ELR (cell line): ENCODE measurements at places on chromosomes 5 and 9.

- DNase-seq, result no peak
Measured at GRCh38 chr5:167050568-167051401, 1240.7 kb upstream of the WWC1 start.

DNA sequence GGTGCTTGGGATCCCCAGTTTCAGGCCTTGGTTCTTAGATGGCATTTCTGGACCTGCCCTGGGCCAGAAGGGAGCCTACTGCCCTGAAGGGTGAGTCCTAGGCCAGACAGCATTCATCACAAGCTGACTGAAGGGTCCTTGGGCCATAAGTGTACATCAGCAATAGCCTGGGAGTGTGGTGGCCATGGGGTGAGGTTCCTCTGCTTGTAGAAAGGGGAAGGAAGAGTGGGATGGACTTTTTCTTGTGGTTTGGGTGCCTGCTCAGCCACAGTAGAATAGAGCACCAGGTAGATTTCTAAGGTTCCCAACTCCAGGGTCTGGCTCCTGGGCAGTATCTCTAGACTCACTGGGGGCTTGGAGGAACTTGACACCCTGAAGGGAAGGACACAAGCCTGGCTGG, 95.2 kb upstream of the PHF24 start:
- DNase-seq, result no peak

GRCh38 chr5:67902497-67902830, 313.1 kb upstream of the PIK3R1 start:
- no peak for DNase-seq

- no peak for DNase-seq
Measured at GRCh38 chr5:17276445-17276844, 59.0 kb downstream of the BASP1 start.

- peak; percentile 34 for DNase-seq
Measured at GRCh38 chr9:4741365-4742089, 525 bp upstream of the AK3 start.

- no peak for DNase-seq
Measured at GRCh38 chr5:175060257-175060656, 335.9 kb downstream of the MSX2 start.

GRCh38 chr9:121599872-121600585, 51.4 kb upstream of the DAB2IP start:
- no peak for DNase-seq

DNA sequence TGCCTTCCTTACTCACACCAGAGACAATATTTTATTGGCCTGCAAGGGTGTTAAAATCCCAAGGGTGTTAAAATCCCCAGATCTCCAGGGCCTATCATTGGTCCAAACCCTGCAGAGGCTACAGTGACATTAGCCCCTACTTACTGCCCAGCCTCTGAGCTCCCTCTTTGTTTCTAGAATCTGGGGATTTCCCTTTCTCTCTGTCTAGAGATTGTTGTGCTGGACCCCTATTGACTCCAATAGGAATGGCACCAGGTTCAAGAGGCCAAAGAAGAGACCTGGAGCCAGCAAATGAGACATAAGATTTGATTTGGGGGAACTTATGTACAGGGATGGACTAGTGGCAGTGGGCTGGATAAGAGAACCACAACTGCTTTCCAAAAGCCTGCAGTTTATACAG, 53.3 kb upstream of the ZBED3 start:
- no peak for DNase-seq

- peak; percentile 35 for DNase-seq
Measured at GRCh38 chr9:121154782-121155181, 46.9 kb downstream of the RAB14 start.

DNA sequence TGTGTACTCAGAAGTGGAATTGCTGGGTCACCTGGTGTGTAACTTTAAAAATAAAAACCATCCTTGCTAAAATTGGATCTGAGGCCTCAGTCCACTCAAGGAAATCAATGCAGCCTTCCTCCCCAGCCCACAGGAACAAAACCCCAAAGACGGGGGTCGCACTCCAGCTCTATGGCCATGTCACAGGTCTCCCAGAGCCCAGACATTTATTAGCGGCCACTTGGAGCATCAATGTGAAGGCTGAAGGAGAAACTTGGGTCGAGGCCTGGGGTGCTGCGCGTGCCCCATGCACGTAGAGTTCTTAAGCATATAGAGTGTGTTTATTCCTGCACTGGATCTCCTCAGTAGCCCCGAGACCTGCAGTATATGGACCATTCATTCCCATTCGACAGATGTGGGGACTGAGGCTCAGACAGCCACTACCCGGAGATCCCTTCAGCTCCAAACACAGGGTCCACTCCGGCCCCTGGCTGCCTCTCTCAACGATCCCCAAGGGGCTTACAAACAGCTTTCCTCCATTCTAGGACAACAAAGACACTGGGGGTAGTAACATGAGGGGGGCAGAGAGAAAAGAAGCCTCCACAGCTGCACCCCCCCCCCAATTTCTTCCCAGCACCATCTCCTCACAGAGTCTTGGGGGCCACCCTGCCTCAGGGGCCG, 14.3 kb upstream of the OLFM1 start:
- DNase-seq, result no peak

DNA sequence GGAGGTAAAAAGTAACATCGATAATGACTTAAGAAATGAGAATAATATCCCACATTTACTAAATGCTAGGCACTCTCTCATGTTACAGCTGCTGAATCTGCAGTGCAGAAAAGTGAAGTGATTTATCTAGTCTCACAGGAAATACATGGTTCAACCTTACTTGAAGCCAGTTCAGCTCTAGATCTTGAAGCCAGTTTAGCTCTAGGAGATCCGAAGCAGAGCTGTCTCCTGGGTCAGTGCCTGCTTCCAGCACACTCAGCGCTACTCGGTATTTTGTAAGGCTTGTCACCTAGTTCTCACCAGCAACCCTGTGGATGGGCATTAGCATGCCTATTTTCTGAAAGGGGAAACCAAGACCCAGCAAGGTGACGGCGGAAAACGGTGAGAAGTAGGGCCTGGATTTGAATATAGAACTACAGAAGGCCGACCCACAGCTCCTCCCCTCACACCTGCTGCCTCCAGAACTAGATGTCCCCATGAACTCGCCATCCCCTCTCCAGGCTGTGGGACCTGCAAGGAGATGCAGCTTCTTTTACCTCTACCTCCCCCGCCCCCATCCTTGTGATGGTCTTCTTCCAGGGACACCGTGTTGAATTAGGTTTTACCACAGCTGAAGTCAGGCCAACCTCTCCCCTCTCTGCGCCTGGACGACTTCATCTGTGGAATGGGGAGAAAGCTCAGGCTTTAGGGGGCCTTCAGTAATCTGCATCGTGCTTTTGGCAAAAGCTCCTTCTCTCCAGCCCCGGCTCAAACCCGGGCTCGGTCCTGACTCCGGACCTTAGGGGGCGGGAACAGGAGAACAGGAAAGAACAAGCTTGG, 4.4 kb upstream of the MSX2 start:
- no peak for DNase-seq

DNA sequence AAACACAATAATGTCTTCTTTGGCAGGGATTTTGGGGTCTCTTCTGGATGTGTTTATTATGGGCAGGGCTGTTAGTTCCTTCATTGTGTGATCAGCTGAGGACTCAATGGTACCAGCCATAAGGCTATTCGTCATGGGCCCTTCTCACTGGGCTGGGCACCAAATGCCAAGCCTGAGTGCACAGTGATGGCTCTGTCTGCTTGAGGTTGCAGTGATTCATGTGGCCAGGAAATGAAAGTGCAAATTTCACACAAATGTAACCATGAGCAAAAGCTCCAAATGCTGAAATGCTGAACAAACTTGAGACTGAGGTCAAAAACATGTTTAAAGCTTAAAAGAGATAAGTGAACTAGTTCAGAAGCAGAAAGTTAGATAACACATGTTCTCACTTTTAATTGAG, 191.0 kb downstream of the TARS1 start:
- peak; percentile 40 for DNase-seq

GRCh38 chr5:146528236-146528635, 12.2 kb upstream of the GPR151 start:
- DNase-seq, result peak; percentile 29

DNA sequence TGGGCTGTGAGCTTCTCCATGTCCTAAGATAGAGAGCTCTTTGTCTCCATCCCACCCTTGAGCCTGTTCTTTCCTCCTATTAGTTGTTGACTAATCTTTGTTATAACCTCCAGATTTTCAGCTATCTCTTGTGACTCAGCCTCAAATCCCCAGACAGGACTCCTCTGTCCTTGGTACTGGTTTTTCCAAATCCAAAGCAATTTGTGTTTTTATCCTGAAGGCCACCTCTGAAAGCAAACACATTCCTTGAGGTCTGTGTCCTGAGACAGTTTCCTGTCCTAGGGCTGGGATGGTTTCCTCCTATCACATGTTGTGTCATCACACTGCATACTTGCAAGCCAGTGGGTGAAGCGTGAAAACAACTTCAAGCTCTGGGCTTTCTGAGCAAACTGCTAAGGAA, 8.5 kb downstream of the TNC start:
- peak; percentile 79 for DNase-seq

DNA sequence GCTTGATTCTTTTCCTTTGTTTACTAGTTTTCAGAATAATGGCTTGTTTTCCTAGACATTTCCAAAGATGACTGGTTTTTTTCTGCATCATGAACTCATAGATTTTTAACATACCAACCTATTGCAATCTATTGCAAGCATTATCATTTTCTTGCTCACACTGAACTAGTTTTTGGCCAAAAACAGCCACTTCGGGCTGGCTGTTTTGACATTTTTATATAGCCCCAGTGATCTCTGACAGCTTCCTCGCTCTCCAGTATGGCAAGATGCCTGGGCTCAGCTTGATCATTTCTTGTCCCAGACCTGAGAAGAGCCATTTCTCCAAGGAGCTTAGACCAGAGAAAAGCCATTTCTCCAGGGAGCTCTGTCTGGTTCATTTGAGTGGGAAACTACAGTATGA, 94.3 kb upstream of the MAMDC2 start:
- DNase-seq, result no peak

- no peak for DNase-seq
Measured at GRCh38 chr5:27548484-27548883, 510.1 kb upstream of the CDH9 start.

- DNase-seq, result no peak
Measured at GRCh38 chr9:90002397-90003271, 397.8 kb downstream of the GADD45G start.

DNA sequence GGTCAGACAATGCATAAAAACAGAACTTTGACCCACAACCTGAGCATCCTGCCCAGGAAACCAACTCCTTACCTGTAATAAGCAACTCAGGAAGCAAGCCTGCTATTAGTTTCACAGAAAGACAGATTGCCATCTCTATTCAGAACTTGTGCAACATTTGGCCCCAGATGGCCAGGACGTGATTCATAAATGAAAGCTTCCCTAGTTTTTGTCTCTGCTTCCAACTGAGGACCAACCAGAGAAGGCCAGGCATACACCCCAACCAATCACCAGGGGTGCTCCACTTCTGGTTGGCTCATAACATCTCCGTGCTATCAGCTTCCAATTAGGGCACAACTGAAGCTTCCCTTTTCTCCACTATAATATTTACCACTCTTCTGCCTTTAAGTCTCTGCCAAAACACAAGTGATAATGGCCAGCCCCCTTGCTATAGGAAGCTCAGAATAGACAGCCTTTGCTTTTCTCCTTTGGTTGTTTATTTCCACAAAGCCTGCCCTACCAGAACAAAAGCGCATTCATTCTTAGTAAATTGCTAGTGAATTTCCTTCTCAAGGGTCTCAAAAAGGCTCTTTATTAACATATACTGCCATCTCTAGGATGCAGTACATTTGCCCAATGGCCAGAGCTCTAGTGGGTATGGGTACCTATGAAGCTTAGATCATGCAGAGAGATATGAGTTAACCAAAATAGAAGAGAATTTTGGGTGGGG, 289.7 kb upstream of the DAP start:
- DNase-seq, result peak; percentile 43

DNA sequence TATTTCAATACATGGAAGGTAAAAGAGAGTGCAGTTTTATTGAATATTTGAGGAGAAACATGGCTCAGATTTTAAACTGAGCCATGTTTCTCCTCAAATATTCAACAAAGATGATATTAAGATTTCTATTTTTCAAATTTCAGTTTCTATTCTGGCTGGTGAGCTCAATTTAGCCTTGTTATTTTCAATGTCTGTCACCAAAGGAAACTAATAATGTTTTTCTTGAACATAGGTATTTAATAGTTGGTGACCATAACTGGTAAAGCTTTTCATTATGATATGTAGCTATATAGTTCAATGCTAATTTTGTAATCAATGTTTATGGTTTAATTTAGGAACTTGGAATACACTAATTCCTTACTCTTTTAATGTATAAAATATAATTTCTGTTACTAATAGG, 177.4 kb downstream of the FER start:
- no peak for DNase-seq

- DNase-seq, result no peak
Measured at GRCh38 chr5:130874861-130875417, 290.1 kb downstream of the HINT1 start.

DNA sequence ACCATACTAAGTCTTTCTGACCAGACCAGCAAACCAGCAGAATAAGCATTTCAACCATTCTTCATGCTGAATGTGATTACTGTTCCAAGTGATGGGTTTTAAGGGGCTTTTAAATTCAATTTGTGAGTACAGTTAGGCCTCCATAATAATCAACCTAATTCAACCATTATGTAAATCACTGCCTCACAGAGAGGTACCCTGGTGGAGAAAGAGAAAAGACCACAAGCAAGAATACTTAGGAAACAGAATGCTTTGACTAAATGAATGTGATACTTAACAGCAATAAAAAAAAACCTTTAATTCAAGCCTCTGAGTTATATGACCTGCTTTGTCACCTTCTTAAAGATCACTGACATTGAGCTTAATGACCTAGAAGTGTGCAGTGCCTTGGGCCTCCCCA, 162.1 kb downstream of the EPB41L4A start:
- no peak for DNase-seq

- DNase-seq, result no peak
Measured at GRCh38 chr9:4622016-4622415, 40.1 kb upstream of the PLPP6 start.

GRCh38 chr5:155434267-155434666, 420.7 kb downstream of the KIF4B start:
- DNase-seq, result no peak

- DNase-seq, result no peak
Measured at GRCh38 chr5:3194271-3194670, 401.4 kb upstream of the IRX1 start.
